Non-pigmented ciliary epithelial cell (primary cell): ENCODE measurements at places on chromosomes 12 and 14.
A peak's percentile ranks its signal among the peaks of the same experiment; 100 is the strongest.

DNA sequence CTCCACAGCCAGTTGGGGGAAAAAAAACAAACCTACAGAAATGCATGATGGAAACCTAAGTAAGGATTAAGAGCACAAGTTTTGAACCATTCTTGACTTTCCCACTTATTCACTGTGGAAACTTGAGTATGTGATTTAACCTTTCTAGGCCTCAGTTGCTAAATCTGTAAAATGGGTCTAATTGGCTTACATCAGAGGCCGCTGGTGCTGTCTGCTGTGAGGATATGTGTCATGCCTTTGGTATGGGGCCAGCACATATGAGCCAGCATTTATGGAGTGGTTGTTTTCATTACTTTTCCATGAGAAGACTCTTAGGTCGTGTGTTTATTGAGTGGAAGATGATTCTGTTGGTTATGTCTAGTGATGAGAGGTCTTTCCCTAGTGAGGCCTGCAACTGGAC is 102.4 kb downstream of the ESR2 start:
- peak; percentile 72 for DNase-seq

DNA sequence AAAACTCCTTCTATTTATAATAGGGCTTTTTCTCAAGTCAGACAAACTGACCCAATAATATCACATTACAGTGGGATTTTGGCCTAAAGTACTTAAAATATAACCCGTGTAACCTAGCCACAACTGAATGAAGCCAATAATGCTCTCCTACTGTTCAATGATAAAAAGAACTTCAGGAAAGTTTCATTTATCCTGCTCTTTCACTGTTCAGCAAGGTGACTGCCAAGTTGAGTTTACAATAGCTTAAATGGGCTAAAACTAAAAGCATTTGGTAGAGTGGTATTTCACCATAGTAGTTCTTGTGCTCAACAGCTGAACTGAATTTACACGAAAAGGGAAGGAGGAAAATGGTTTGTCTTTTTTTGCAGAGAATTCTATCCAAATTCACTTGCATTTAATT is 49.8 kb downstream of the CNTN1 start:
- DNase-seq = no peak

DNA sequence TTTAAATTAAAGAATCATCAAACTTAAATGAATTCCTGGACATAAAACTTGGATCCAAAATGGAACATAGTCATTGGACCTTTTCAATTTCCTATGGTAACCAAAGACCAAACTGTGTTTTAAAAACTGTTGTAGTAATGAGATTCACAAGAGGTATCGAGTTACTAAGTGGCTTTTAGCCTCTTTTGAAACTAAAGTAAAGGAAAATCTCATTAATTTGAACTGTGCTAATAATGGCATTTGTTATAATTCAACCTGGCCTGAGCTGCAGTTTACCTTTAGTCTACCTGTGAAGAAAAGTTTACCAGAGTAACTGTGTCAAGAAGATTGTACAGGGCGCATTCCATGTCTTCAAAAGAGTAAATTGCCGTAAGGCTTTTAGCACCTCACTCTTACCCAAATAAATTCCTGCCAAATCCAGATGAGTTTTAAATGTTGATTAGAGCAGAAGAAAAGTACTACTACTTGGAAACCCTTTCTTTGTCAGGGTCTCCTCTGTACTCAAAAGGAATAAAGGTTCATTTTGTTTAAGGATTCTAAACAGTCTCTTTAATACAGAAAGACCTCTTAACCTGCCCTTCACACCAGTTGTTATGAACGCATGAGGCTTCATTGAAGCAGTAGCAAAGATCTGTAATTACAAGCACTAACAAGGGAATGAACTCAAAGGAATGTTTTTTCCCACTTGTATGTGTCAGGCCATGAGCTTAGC is 17.1 kb upstream of the MED13L start:
- DNase-seq = no peak

DNA sequence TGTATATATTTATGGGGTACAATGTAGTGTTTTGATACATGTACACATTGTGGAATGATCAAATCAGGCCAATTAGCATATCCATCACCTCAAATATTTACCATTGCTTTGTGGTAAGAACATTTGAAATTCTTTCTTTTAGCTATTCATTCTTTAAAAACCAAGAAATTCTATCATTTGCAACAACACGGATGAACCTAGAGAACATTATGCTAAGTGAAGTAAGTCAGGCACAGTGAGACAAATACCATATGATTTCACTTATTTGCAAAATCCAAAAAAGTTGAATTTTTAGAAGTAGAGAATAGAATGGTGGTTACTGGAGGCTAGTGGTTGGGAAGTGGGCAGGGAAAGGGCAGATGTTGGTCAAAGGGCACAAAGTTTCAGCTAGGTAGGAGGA is 129.3 kb upstream of the PTPRQ start:
- no peak for DNase-seq

- DNase-seq = no peak
These were observed 795 bp downstream of the STAT6 start for GRCh38 chr12:57110104-57111030.

DNA sequence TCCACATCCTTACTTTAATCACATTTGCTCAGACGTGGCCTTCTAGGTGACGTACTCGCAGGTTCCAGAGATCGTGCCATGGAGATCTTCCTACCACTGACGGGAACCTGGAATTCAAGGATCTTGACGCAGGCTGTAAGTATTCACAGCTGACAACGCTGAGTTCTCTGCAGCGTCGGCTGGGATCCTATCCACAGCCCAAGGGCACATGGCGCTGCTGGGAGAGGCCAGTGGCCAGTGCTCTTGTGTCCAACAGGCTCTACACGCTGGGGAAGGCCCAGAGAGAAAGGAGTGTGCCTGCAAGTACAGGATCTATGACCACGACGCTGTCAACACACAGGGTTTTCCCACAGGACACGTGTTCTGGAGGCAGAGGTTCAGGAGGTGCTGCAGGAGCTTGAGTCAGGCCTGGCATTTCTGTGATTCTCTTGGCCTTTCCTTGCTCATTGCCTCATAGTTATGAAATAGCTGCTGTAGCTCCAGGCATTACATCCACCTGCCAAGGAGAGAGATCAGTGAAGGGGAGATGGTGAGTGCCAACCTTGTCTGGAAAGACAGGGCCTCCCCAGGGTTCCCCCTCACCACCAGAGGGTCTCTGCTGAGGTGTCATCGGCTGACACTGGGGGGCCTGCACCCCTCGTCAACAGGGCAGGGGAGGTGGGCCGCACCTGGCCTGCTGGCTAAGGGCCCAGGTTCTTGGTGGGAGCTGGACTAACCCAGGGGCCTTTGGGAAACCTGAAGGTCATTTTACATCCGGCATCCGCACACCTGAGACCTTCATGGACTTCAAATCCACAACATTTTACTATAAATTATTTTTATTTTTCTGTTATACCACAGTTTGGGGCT is 21.3 kb downstream of the LRCOL1 start:
- no peak for DNase-seq

GRCh38 chr14:89924268-89924667 is 30.3 kb downstream of the EFCAB11 start:
- DNase-seq = no peak

- DNase-seq = no peak
These were observed 61.6 kb upstream of the GZMB start for GRCh38 chr14:24695265-24696241.

GRCh38 chr14:28653521-28653920 is 113.1 kb upstream of the FOXG1 start:
- DNase-seq = no peak

- DNase-seq = no peak
These were observed 94.4 kb downstream of the PPP2R5C start for GRCh38 chr14:101855958-101856357.

- DNase-seq = no peak
These were observed 8.6 kb downstream of the TRMT5 start for GRCh38 chr14:60972295-60972694.

- DNase-seq = no peak
These were observed 24.0 kb downstream of the TTC9 start for GRCh38 chr14:70665448-70666360.

DNA sequence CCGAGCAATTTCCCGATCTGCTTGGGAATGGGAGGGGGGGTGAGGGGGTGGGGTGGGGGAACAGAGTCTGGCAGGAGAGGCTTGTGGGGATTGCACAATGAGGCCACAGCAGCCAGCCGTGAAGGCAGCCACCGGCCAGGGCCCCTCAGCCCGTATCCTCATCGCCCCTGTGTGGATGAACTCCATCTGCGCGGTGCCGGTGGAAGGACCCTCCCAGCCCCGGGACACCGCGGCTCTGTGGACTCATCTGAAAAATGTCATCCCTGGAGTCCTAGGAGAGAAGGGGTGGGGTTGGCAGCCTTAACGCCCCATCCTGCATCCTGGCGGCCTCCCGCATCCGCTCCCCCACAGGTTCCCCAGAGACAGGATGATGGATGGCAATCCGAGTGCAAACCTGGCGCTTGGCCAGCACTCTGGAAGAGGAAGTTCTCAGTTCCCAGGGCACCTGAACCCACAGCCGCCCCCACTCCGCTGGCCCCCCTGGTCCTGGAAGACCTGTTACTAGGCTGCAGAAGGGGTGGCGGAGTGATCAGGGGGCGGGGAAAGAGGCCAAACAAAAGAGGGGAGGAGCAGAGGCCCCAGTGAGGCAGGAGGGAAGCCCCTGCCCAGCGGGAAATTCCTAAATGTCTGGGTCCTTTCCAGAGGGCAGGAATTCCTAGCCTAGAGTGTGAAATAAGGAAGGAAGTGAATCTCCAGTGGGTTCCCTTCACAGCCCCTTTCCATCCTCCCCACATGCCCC is 1.2 kb upstream of the TNFAIP2 start:
- no peak for DNase-seq
